ENCODE measurements at places on chromosomes 6 and 20.
A peak's percentile ranks its signal among the peaks of the same experiment; 100 is the strongest.

DNA sequence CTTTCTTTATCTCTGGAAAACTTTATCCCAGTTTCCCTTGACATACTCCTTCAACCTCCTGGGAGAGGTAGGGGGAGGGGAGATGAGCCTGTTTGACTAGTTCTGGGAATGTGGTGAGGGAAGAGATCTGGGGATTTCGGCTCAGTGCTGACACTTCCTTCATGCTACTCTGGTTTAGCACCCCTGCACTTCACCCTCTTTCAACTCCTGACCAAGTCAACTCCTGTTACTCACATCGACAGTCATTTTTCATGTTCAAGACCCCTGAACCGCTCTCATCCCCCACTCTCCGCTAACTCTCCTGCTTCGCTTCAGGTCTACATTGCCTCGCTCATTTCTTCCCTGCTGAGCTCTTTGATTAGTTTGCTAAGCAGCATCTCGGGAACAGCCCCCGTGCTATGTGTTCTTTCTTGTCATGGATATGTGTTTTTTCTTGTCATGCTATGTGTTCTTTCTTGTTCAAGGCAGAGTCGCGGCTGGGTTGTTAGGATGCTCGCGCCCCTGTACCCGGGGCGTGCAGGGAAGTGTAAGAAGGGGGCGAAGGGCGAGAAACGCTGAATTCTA, 16.6 kb upstream of the TRIM27 start:
- no peak for DNase-seq

DNA sequence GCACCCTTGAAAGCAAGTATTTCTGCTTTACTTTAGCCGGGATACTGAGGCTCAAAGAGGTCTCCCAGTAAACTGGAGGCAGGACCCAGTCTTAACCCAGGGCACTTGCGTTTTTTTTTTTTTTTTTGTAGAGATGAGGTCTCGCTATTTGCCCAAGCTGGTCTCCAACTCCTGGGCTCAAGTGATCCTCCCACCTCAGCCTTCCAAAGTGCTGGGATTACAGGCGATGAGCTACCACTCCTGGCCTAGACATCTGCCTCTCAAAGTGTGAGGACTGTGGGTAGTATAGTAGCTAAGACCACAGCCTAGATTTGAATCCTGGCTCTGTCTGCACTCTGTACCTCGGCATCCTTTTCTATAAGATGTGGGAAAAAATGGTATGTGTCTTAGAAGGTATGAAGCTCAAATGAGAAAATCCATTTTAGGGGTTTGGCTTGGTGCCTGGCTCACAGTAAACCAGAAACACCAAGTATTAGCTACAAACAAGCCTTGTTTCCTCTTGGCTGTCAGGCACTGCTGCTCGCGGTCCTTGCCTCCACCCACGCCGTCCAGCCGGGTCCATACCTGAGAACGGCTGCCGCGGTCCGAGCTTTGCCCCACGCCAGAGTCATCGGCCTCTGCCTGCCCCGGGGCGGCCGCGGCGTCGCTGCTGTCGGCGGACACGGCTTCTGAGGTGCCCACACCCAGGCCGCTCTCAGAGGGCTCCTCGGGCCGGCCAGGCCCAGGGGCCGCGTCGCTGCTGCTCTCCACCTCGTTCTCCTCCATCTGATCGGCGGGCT, 1.2 kb downstream of the ZNF335 start:
- DNase-seq: no peak

DNA sequence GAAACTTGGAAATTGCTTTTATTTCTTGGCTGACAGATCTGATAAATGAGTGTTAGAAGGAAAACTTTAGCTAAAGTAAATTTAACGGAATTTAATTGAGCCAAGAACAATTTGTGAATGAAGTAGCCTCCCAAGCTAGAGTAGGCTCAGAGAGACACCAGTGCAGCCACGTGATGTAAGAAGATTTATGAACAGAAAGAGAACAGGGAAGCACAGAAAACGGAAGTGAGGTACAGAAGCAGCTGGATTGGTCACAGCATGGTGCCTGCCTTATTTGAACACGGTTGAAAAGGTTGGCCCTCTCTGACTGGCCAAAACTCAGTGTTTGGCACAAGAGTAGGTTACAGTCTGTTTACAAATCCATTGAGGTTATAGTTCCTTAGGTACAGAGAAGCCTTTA, 29.5 kb upstream of the IFNGR1 start:
- no peak for DNase-seq

GRCh38 chr6:35294308-35294945, 3.2 kb upstream of the DEF6 start:
- DNase-seq: peak; percentile 26

DNA sequence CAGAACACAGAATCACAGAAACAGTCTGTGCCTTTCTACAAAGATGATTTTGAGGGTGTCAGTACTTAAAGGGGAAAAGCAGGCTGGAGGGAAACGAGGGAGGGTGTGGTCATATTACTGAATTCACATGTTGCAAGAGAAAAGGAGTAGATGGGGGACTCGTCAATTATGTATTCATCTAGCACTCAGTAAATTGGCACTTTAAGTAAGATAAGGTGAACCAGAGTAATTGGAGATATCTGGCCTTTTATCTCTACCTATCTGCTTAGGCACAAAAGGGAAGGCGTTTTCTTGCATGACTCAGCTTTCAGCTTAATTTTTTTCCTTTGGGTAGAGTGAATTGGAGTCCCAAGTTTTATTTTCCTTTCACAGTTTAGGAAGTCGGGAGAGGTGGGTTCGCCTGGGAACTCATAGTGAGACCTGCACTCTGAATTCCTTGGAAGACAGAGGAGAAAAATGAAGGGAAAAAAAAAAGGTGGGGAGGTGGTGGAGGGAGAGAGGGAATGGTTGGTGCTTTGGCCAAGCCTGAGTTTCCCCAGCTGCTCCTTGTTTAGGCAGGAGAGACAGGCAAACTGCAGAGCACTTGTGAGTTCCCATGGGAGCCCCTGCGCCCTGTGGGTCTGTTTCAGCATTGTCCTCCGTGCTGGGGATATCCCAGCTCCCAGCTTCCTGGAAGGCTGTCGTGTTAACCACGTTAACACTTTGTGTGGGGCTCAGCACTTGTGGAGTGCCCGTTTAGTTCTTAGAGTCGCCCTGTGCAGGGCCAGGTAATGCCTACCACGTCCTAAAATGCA, 19.7 kb upstream of the GTSF1L start:
- no peak for DNase-seq

DNA sequence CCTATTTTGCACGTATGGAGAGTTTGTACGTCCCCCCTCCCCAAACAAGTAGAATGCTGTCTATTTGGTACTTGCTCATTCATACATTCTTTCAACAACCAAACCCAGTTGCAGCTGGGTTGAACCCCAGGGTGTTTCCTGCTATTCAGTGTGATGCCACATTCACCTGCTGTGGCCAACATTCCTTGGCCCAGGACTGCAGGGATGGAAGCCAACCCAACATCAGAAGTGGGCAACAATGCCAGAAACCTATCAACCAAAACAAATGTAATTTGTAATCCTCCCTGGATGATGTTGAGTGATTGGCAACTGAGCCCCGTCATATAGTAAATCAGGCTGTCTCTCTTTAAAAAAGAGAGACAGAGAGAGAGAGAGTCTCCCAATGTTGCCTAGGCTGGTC, 8.9 kb downstream of the NT5E start:
- DNase-seq: no peak

DNA sequence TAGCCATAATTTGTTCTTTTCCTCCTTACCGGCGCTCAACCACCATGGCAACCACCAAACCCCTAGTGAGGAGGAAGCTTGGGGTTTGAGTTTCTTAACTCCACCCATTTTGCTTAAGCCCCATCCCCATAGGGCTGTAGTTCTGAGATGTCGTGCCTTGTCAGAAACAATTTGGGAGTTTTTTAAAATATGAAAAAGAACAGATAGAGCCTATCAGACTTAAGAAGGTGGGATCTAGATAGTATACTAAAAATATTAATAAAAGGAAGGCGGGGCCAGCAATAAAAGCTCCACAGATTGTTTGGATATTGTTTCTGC, 5.6 kb downstream of the BRD2 start:
- no peak for DNase-seq

DNA sequence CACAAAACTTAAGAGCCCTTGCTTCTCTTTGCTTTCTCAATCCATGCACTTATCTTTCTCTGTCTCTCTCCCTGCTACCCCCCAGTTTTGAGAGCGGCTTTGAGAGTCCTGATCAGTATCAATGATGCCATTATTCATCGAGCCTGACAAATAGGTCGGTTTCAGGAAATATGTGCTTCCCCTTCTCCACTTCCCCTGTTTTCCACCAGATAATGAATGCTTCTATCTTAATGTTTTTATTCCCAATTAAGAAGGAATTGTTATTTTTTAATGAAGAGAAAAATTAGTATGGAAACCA, 117.7 kb downstream of the KIF13A start:
- no peak for DNase-seq

DNA sequence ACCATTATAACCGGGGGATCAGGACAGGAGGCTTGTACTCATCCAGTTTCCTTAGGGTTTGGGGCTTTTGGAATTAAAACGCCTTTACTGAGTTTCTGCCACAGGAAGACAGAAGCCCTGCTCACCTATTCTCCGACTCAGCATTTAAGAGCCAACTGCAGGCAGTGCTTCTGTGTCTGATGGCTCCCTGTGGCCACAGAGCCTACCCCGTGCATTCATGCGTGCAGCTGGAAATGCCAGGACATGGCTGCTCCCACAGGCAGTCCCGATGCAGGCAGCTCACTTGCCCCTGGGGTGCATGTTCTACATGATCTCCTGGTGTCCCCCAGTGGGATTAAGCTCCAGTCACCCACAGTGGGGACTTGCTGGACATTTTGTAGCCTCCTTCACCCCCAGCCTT, 22.2 kb downstream of the ZNF831 start:
- DNase-seq: no peak

- no peak for DNase-seq
Observed at GRCh38 chr6:131692031-131692430, 9.2 kb downstream of the OR2A4 start.

DNA sequence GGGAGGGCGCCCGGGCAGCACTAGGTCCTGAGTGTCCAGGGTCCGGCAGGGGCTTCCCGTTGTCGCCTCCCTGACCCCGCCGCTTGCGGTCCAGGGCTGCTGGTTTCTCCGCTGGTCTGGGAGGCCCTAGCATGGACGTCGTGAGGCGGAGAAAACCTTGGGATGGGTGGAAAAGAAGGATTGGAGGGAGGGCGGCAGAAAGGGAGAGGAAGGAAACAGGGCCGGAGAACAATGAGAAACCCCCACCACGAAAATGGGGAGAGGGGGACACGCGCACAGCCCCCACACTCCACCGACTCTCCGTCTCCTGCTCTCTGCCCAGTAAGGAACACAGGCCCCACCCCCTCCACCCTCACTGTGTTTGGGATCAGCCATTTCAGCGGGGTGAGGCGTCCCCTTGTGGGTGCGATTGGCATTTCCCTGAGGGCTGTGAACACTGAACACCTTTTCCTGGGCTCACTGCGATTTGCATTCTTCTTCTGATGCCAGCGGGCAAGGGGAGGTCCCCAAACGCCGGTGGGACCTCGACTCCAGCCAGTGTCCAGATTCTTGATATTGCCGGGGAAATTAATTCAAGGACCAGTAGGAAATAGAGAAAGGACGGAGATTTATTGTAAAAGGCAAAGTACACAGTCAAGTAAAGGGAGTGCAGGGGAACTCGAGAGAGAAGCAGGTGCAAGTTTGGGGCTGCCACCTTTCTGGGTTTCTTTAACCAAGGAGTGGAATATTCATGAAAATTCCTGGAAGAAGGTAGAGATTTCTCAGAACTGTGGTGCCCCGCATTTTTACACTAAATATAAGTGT, 3.3 kb upstream of the RAET1G start:
- peak; percentile 15 for DNase-seq

DNA sequence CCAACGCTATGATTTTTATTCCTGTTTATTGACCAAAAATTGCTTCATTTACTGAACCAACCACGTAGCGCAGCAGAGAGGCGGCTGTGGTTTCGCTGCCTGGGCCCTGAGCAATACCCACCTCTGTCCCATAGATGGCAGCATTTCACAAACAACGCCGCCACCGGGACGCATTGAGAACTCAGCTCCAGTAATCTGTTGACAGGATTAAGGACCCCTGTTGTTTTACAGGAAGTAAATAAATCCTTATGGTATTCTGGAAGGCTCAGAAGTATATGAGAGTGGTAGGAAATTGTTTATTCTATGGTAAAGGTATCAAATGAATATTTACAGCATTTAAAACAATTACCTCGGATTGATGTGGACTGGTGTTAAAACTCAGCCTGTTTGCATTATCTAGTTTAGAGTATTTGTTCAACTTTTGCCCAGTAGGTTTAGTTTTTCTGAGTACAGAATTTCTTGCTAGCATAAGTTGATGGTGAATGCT, 547.9 kb upstream of the SLC35B3 start:
- DNase-seq: peak; percentile 5

- DNase-seq: no peak
Observed at GRCh38 chr6:111871207-111871606, 2.0 kb downstream of the FYN start.

Data from activated CD4-positive, CD25-positive, alpha-beta regulatory T cell (primary cell).